ENCODE measurements at places on chromosomes 12 and 14.
A peak's percentile ranks its signal among the peaks of the same experiment; 100 is the strongest.

GRCh38 chr14:23306412-23307145 lies at the start of gene BCL2L2:
BCL2L2 (plus strand) TSS chr14:23306833; CDS start chr14:23307768, 935 bp downstream.
- DNase-seq, result peak; percentile 84

- DNase-seq, result no peak
These were observed 131.9 kb upstream of the CAND1 start for GRCh38 chr12:67137256-67137655.

GRCh38 chr14:72881543-72881942 lies 12.4 kb downstream of the DPF3 start:
- DNase-seq, result no peak

- DNase-seq, result no peak
These were observed 64.2 kb downstream of the DRAM1 start for GRCh38 chr12:101941306-101942249.

- DNase-seq, result no peak
These were observed 26.5 kb downstream of the PPP1R13B start for GRCh38 chr14:103820908-103821307.

DNA sequence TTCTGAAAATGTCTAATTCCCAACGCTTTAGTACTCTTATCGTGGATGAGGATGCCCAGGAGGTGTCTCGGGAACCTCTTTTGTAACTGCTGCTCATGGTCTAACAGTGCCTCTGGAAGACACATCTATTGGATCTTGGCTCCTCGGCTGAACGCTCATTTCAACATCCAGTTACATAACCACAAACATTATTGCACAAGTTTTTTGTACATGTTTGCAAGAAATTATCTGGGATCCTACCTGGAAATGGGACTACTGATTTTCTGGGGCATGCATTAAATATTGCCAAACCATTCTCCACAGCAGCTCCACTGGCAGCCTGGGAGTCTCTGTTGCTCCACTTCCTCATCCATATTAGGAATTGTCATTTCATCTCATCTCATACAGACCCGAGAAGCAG lies 117.5 kb upstream of the EVL start:
- DNase-seq, result no peak

DNA sequence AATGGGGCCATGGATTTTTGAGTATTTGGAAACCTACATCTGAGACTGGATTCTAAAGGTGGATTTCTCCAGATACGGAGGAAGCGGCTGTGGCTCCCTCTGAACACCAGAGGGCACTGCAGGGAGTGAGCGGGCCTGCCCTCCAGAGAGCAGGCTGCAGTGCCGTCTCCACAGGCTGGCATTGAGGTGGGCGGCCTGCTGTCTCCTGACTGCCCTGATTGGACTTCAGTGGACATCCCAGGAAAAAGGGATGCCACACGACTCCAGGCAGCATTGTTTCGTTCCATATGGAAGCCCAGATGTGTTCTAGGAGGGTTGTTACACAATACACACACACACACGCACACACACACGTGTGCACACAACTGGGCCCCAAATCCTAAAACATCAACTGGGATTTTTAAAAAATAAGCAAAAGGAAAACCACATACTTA lies 20.9 kb upstream of the ANO2 start:
- peak; percentile 43 for DNase-seq

Measured in K562 (cell line).